ENCODE measurements at places on chromosomes 4 and X.
A peak's percentile ranks its signal among the peaks of the same experiment; 100 is the strongest.

DNA sequence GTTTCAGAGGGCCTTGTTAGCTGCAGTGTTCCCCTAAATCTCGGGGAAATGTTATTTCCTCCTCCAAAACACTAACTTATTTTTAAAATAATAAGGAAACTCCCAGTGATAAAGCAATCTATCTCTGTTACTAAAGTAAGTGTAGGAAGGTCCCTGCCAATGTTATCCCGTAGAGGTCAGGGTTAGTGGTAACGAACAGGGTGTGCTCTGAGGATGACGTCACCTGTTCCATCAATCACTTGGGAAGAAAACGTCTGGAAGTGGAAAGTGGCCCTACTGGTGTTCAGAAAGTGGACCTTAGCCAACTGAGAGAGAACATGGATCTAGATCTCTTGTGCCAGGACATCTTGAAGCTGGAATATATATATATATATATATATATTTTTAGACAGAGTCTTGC lies 249.5 kb downstream of the BCOR start:
- no peak for DNase-seq

- no peak for DNase-seq
These were observed 7.4 kb downstream of the APOO start for GRCh38 chrX:23900220-23900797.

GRCh38 chr4:11634283-11634682 lies 205.6 kb upstream of the HS3ST1 start:
- DNase-seq, result no peak

GRCh38 chr4:64399313-64400109 lies 9.7 kb downstream of the TECRL start:
- DNase-seq, result no peak

DNA sequence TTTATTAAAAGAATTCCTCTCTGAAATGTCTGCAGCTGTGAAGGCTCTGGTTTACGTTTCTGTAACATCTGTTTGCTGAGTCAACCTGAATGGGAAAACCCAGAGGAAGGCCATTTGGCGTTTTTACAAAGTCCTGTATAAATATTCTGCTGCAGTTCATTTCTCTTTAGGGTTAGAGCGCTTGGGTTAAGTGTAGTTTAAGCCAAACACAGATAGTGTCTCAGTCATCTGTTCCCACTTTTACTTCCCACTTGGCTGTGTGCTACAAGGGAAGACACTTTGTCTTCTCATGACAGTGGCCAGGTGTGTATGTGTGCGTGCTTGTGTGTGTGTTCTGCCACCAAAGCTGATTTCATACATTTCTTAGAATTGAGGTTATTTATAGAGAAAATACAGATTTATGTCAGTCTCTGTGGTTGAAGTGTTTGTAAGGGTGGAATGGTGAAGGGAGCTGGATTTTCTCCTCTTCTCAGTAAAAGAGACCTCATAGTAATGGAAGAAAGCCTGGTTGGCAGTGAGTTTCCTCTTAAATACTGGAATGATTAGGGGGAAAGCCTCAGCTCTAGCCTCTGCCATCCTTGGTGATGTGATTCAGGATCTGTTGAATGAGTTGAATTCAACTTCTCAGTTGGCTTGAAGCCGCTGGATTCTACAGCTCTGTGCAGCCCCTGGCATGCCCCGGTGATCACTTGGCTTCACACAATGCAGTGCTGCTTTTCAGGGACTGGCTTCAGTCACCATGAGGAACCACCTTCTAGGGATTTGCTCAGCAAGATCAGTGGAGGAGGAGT lies 50.6 kb downstream of the JADE1 start:
- peak; percentile 71 for DNase-seq

DNA sequence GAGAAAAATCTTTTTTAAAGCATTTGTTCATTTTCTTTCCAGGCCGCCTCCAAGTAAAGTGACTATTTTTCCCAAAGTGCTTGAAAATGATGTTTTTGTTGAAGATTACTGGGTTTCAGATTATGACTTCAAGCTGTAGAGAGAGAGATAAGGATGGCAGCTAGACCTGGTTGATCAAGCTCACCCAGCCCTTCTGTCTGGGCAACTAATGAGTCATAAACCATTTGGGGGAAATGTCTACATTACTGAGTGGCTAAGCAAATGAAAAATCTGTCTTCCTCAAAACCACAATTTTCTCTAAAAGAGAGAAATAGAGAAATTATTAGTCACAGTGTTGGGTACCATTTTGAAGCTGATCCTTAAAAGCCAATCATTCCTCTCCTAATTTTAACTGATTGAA lies 355.4 kb upstream of the CPEB2 start:
- DNase-seq, result no peak

DNA sequence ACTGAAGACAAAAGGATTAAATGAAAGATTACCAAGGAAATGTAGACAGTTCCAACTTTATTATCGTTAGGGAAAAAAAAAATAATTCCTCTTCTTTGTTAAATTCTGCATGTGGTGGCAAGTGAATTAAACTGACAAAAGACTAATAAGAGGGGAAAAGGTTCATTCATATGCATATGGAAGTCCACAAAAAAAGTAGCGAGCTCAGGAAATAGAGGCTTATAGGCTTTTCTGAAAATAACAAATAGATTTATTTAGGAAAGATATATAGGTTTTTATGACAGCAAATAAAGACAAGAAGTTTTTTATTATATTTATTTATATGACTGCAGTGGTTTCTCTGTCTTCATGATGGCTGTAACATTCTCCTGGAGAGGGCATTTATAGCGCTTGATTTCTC lies 246.0 kb downstream of the NAF1 start:
- DNase-seq, result no peak

- DNase-seq, result no peak
These were observed 18.6 kb downstream of the PSAPL1 start for GRCh38 chr4:7415927-7416686.

DNA sequence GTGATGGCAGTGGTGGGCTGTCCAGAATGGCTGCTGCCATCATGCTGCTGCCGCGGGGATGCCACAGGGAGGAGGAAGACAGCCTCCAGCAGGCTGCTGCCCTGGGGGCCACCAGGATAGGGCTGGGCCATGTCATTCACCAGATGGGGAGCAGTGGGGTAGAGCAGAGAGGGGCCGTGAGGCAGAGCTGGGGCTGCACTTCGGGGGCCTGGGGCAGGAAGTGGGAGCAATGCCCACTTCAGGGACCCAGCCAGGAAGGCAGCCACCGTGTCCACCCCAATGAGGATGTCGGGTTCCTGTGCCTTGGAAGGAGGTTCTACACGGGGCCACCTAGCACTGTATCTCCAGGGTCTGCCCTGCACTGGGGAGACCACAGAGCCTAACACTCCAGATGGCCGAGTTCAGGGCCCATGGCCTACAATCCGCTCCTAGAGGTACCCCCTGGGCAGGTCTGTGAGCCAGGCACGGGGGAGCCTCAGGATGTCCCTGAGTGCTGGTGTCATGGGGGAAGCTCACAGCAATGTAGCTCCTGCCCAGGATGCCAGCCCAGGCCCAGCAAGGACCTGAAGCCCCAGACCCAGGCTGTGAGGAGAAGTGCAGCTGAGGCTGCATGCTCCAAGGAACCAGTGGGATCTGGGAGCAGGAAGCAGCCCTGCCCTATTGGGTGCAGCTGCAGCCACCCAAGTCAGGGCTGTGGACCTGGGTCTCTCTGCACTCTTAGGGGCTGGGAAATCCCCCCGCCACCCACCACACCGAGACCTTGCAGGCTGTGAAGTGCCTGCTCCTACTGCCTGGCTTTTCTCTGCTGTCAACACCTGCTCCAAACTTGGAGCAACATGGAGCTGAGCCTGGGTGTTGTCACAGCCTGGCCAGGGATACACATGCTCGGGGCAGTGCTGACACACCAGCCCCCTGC lies 140.3 kb downstream of the PDHA2 start:
- no peak for DNase-seq

DNA sequence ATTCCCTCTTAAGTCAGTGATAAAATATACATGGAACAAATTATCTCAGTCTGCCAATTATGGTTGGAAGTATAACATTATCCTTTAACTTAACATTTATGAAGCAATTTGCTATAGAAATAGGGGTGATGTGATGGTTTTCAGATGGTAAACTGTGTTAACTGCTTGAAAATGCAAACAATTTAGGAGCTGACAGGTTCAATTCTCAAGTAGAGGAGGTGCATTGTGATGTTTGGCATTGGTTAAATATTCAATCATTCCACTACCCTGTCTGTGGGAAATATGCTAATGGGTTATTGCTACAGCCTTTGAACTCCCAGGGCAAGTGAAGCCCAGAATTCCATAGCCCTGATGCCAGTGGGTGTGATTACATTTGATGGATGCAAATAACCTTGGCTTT lies 243.4 kb upstream of the GK2 start:
- DNase-seq, result no peak

DNA sequence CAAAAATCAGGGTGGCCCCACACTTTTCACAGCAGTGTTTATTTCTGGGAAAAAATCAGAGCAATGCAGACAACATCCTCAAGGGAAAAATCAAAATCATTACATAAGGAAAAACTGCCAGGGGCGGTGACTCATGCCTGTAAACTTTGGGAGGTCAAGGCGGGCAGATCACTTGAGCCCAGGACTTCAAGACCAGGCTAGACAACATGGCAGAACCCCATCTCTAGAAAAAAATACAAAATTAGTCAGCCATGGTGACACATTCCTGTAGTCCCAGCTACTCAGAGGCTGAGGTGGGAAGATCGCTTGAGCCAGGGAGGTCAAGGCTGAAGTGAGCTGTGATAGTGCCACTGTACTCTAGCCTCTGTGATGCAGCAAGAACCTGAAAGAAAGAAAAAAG lies 102.8 kb downstream of the NAF1 start:
- peak; percentile 5 for DNase-seq

DNA sequence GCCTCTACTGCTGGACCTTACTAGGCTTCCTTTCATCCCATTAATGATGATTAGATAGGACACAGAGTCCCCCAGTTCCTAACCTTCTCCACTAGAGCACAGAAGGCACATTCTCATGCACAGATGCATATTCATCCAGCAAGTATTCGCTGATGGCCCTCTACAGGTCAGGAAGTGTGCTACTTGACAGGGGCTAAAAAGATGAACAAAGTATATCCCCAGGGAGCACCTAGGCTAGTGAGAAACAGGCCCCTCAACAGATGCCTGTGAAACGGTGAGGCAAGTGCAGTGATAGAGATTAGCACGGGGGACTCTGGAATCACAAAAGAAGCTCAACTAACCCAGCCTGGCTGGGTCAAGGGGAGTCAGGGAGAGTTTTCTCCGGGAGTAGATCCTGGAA lies 95.8 kb downstream of the MGST2 start:
- peak; percentile 58 for DNase-seq

DNA sequence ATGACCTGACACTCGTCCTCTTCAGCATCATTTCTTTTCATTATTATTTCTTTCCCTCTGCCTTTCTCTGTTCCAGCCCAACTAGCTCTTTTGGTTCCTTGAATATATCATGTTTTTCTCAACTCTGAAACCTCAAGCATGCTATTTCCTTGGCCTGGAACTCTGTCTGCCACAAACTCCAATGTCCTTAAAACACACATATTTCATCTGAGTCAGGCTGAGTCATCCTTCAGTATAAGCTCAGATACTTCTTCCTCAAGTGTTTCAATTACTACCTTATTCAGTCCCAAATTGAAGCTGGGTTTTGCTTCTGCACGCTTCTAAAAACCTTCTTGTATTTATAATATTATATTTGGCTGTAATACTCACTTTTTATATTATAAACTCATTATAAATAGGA lies 424.2 kb downstream of the PDGFC start:
- DNase-seq, result peak; percentile 78

DNA sequence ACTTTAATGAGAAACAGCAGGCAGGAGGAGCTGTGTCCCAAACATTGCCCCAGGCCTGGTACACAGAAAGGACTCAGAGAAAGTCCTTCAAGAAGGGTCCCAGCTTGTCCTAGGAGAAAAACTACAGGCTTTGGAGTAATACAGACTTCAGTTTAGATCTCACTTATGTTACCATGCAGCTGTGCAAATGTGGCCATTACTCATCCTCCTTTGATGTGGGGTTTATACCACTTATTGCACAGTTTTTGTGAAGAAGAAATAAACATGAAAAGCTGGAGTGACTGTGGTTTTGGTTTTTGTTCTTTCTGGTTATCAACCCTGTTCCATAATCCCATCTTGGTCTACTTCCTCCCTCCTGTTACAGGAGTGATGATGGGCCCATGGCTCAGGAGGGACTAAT lies 8.1 kb upstream of the CYTL1 start:
- no peak for DNase-seq

DNA sequence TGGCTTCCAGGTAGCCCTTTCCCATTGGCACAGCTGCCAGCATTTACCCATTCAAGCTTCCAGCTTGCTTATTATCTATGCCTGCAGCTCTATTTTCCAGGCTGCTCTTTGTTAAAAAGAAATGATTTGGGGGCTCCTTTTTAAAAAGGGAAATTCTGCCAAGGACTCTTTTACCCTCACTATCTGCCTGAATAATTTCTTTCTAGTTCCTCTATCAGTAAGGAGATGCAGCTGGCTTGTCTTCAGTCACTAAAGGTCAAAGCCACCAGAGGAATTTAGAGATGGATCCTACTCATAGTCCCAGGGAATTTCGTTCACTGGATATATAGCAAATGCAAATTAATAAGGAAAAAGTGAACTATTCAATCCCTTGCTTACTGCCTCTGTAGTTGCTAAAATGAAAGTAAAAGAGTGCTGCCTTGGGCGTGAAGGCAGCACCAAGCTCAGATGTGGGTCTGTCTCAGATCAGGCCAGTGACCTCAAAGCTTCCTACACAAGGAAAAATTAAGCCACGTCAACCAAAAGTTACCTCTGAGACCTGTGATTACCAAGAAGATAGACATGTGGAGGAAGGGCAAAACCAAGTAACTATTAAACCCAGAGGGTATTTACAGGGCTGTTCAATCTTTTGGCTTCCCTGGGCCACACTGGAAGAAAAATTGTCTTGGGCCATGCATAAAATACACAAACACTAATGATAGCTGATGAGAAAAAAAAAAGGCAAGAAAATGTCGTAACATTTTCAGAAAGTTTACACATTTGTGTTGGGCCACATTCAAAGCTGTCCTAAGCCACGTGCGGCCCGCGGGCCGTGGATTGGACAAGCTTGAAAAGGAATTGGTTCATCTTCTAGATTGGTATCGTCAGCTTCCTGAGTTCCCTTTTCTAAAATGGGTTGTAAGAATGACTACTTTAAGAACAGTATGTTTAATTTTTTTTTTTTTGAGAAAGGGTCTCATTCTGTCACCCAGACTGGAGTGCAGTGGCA lies 5.3 kb downstream of the ARSF start:
- no peak for DNase-seq

GRCh38 chr4:100797356-100797755 lies 279.5 kb upstream of the EMCN start:
- DNase-seq, result no peak

GRCh38 chrX:79365591-79365990 lies 1.5 kb downstream of the ITM2A start:
- DNase-seq, result no peak

- DNase-seq, result no peak
These were observed 173.4 kb downstream of the RTL9 start for GRCh38 chrX:110531873-110532580.

DNA sequence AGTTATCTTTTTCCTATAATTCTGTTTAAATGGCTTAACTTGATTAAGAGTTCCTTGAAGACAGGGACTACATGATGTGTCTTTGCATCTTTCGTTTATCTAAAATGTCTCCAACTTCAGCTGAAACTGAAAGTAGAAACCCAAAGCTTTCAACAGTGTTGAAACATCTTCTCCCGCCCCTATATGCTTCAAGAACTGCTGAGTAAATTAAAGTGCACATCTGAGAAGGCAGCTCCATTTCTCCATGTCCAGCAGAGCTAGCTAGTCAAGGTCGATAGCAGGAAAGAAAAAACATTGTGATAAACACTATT lies 185.7 kb upstream of the TBL1X start:
- no peak for DNase-seq

- no peak for DNase-seq
These were observed 123.3 kb upstream of the TBL1X start for GRCh38 chrX:9341291-9342201.

Measured in AG08395 (cell line).